Activated T-helper 1 cell treated with anti-CD3 and anti-CD28 coated beads, Interleukin-12 subunit alpha, Interleukin-12 subunit beta, Interleukin-2, Interleukin-4 antibody, amounts not matched to agents 30 ng/mL and 10 ng/mL and 1 ng/mL, durations not matched to agents 14 hours and 24 hours and 36 hours (primary cell): ENCODE measurements at places on chromosomes 3 and 15.

DNA sequence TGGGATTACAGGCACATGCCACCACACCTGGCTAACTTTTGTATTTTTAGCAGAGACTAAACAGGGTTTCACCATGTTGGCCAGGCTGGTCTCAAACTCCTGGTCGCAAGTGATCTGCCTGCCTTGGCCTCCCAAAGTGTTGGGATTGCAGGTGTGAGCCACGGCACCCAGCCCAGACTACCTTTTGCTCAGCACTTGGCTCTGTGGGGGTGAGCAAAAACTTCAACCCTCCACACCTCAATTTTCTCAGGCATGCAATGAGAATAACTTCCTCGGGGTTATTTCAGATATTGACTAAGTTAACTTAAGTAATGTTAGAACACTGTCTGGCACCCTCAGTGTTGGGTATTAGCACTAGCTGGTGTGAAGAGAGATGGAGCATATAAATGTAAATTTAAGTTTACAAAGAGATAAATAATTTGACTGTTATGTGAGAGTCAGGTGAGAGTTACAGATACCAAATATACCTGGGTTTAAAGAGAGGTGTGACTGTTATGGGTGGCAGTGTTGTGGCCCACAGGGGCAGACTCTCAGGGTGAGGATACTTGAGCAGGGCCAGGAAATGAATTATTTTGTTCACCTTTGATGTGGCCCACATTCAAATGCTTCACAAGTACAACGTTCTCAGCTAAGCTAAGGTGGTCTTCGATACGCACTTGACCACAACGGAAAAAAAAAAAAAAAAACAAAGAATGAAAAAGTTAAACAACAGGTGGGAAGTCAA lies 29.0 kb downstream of the CPOX start:
- H3K27me3 ChIP-seq = no peaks in the 10 kb centered on the region
- H3K27ac ChIP-seq = peak overlapping the region; percentile 45
- DNase-seq = no peak

GRCh38 chr3:50128001-50128400 lies 27.1 kb upstream of the SEMA3F start:
- H3K27me3 ChIP-seq = peaks cover 2% of the 10 kb centered on the region
- DNase-seq = no peak
- no peak overlapping the region for H3K27ac ChIP-seq
- H3K36me3 ChIP-seq = no peaks in the 10 kb centered on the region

GRCh38 chr3:42756681-42757213 lies 16.3 kb downstream of the CCDC13 start:
- H3K27ac ChIP-seq = no peak overlapping the region
- peaks cover 5% of the 10 kb centered on the region for H3K27me3 ChIP-seq
- H3K4me1 ChIP-seq = no peaks in the 10 kb centered on the region

GRCh38 chr15:60651101-60651500 lies 172.2 kb upstream of the ICE2 start:
- H3K36me3 ChIP-seq = peaks cover 1% of the 10 kb centered on the region
- no peak overlapping the region for H3K4me3 ChIP-seq
- peaks cover 75% of the 10 kb centered on the region for H3K4me1 ChIP-seq
- peak overlapping the region; percentile 24 for H3K27ac ChIP-seq
- H3K27me3 ChIP-seq = no peaks in the 10 kb centered on the region
- no peak for DNase-seq

DNA sequence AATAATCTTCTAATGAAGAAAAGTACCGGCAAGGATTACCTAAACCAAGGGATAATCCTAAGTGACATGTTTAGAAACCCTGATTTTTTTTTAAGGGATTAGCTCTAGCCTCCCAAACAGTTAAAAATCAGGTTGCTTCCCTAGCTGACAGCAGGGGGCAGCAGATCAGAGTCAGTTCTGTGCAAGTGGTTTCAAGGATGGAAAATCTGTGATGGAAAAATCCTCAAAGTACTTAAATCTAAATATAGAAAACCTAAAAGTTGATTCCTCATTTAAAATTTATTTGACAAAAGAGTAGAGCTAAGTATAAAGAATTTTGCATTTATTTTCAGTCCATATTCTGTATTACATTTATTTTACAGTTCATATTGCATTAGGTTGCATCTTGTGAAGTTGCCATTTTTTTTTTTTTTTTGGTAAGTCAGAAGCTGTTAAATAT lies 107.6 kb downstream of the PEX5L start:
- H3K27ac ChIP-seq = no peak overlapping the region
- peak; percentile 12 for DNase-seq
- H3K36me3 ChIP-seq = no peaks in the 10 kb centered on the region
- H3K4me1 ChIP-seq = no peaks in the 10 kb centered on the region

DNA sequence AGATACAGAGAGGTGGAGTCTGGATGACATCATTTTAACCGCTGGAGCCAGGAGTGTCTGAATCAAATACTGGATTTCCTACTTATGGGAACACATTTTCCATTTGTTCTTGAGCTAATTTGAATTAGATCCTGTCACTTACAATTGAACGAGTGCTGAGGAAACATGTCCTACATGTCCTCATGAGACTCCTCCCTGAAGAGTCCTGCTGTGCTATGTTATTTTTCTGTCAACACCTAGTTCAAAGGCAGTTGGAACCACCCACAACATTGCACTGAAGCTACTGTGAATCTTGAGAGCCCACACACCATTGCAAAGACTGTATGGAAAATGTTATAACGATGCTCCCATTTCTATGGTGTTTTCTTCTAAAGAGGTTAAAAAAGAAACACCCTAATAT lies 123.5 kb upstream of the CRBN start:
- no peaks in the 10 kb centered on the region for H3K4me1 ChIP-seq
- H3K36me3 ChIP-seq = no peaks in the 10 kb centered on the region
- DNase-seq = no peak
- peaks cover 2% of the 10 kb centered on the region for H3K27me3 ChIP-seq

- H3K27ac ChIP-seq = no peak overlapping the region
- H3K27me3 ChIP-seq = peaks cover 5% of the 10 kb centered on the region
- DNase-seq = no peak
- H3K36me3 ChIP-seq = peaks cover 2% of the 10 kb centered on the region
Observed at GRCh38 chr3:185959609-185960521, 22.1 kb upstream of the TRA2B start.

DNA sequence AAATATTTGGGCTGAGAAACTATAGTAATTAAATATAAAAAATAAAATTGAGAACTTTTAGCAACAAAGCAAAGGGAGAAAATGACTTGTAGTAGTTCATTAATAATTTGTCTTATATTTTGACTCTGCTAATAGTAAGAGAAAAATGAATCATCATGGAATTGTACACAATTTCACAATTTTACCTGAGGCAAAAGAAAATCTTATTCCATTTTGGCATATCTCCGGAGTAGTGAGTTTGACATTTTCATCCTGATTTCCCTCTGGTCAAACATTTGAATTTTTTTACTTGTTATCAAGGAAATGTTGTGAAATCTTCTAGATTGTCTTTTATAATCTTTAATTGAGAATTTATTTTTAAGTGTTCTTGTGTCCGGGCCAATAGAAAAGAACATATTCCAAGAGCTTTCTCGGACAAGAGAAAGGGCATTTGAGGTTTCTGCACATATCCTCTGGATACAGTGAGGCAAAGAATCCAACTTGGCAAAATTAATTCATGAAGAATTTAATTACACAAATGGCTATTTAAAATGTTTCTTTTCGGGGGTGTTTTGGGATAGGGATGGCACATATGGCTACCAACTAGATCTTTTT lies 89.3 kb upstream of the IGSF10 start:
- no peak overlapping the region for H3K4me3 ChIP-seq
- peaks cover 1% of the 10 kb centered on the region for H3K27me3 ChIP-seq
- H3K36me3 ChIP-seq = no peaks in the 10 kb centered on the region
